ENCODE measurements at places on chromosomes 2 and 18. TPM values are rescaled to one million over a fixed set of nuclear protein-coding genes. Genes with fewer than 3 reads are reported as not detected.

The ALPI gene
- not detected for polyA plus RNA-seq

The DNAJC5G gene
- polyA plus RNA-seq = 0.24 TPM

The CYBRD1 gene
- 68.3 TPM for polyA plus RNA-seq

The CD8B2 gene
- 0.04 TPM for polyA plus RNA-seq

The ATRAID gene
- 85.3 TPM for polyA plus RNA-seq

The ELOA2 gene
- not detected for polyA plus RNA-seq

The HTRA2 gene
- polyA plus RNA-seq = 28.8 TPM

The ATP6V1B1 gene
- polyA plus RNA-seq = 2.1 TPM

The GAL3ST2 gene
- polyA plus RNA-seq = 0.20 TPM

The CAPN13 gene
- 0.13 TPM for polyA plus RNA-seq

The SEMA4C gene
- polyA plus RNA-seq = 30.4 TPM

The UGT1A5 gene
- not detected for polyA plus RNA-seq

The SERPINB4 gene
- polyA plus RNA-seq = not detected

The PAPOLG gene
- polyA plus RNA-seq = 12.3 TPM

The ABCB6 gene
- polyA plus RNA-seq = 31.9 TPM

The FSIP2 gene
- polyA plus RNA-seq = 0.89 TPM

The FAM136A gene
- polyA plus RNA-seq = 41.8 TPM

The LRRTM1 gene
- polyA plus RNA-seq = 0.34 TPM

The IKZF2 gene
- polyA plus RNA-seq = 4.4 TPM

The ACVR1C gene
- 0.14 TPM for polyA plus RNA-seq

The DYNC1I2 gene
- polyA plus RNA-seq = 102 TPM

The ABCB11 gene
- polyA plus RNA-seq = not detected

The SLC23A3 gene
- polyA plus RNA-seq = 1.3 TPM

The TMEFF2 gene
- polyA plus RNA-seq = 22.9 TPM

The TMEM182 gene
- polyA plus RNA-seq = 176 TPM

The OSBPL6 gene
- 6.2 TPM for polyA plus RNA-seq

The MBOAT2 gene
- polyA plus RNA-seq = 78.3 TPM

The KLHL14 gene
- polyA plus RNA-seq = 0.08 TPM

The ZNF396 gene
- 0.96 TPM for polyA plus RNA-seq

The COL4A4 gene
- polyA plus RNA-seq = 0.09 TPM

The ASB1 gene
- 45.8 TPM for polyA plus RNA-seq

The CCDC74B gene
- polyA plus RNA-seq = 1.1 TPM

The VSNL1 gene
- 4.9 TPM for polyA plus RNA-seq

The ST6GAL2 gene
- polyA plus RNA-seq = 2.5 TPM

The DNAH7 gene
- 0.15 TPM for polyA plus RNA-seq

The PAX8 gene
- 1.9 TPM for polyA plus RNA-seq

The KATNAL2 gene
- polyA plus RNA-seq = 6.8 TPM

The GPR75 gene
- 1.5 TPM for polyA plus RNA-seq

The ATOH8 gene
- polyA plus RNA-seq = 21.1 TPM

The RGPD3 gene
- 0.08 TPM for polyA plus RNA-seq

The TRIM43 gene
- not detected for polyA plus RNA-seq

The PROM2 gene
- 1.5 TPM for polyA plus RNA-seq

The HOXD11 gene
- polyA plus RNA-seq = not detected

The SLC66A3 gene
- polyA plus RNA-seq = 10.6 TPM

The RIT2 gene
- polyA plus RNA-seq = not detected

The LCT gene
- polyA plus RNA-seq = not detected

The EPB41L3 gene
- 107 TPM for polyA plus RNA-seq

The TUBB8B gene
- polyA plus RNA-seq = not detected

The FAM237A gene
- not detected for polyA plus RNA-seq
